ENCODE measurements at places on chromosomes 12 and 14.

DNA sequence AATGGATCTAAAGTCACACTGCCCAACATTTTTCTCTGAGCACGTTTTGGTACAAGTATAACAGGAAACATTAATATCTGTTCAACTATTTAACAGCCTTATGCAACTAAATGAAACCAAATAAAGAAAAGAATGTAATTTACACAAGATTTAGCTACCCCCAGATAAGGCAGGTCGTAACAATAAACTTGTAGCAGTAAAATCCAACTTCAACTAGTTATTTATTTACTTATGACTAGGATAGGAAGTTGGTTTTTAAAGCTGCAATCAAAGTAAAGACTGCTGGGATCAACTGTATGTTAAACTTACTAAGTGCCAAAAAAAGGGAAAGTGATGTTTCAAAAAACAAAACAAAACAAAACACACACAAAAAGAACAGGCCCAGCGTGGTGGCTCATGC, 30.9 kb downstream of the FERMT2 start:
- DNase-seq: no peak

DNA sequence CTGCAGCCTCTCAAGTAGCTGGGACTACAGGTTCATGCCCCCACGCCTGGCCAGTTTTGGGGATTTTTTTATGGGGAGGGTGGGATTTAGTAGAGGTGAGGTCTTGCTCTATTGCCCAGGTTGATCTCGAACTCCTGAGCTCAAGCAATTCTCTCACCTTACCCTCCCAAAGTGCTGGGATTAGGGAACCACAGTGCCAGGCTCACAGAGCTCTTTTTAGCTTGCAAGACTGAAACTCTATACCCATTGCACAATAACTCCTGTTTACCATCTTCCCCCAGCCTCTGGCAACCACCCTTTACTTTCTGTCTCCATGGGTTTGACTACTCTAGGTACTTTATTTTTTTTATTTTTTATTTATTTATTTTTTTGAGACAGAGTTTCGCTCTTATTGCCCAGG, 25.7 kb upstream of the CDK17 start:
- no peak for DNase-seq

DNA sequence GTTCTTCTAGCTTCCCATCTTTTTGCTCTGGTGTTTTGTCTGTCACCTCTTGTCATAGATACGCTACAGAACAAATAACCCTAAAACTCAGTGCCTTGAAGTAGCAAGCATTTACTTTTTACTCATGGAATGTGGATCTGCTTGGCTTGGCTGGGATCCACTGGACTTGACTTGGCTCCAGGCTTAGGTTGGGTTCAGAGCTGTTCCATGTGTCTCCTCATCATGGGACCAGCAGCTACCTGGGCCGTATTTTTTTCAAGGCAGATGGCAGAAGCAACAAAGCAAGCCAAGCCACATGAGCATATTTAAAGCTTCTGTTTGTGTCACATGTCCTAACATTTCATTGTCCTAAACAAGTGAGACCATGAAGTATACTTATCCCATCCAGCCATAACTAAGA, 48.7 kb upstream of the ATF1 start:
- DNase-seq: no peak

- no peak for DNase-seq
Observed at GRCh38 chr14:34063470-34064164, 112.7 kb upstream of the EGLN3 start.

GRCh38 chr14:91374287-91374878, 43.2 kb downstream of the CCDC88C start:
- DNase-seq: no peak

GRCh38 chr14:57699947-57700346, 165.9 kb downstream of the SLC35F4 start:
- DNase-seq: no peak

GRCh38 chr12:21773806-21774205, 700 bp downstream of the KCNJ8 start:
- no peak for DNase-seq

- DNase-seq: no peak
Observed at GRCh38 chr14:71380271-71380670, 473.0 kb downstream of the PCNX1 start.

GRCh38 chr12:62351326-62351725, 91.1 kb downstream of the USP15 start:
- DNase-seq: no peak

GRCh38 chr12:92641291-92641690, 61.5 kb upstream of the PLEKHG7 start:
- no peak for DNase-seq

DNA sequence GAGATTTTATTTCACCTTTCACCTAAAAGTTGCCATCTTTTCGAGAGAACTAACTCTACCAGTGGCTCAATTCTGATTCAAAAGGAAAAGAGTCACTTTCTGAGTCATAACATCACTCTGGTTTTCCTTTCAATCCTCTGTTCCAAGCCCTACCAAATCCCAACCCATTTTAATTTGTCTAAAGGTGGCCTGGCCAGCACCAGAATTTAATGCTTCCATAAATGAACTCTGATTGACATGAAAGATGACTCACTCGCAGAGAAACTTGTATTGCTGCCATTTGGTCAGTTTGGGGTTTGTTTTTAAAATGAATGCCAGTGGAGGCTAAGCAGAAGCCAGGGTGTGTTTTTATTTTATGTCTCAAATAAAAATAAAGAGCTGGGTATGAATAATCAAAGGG, 117.4 kb upstream of the SOX5 start:
- no peak for DNase-seq

All from NCI-H2081 treated with DMSO at 0.1 percent for 48 hours (cell line).